Foreskin keratinocyte (primary cell): ENCODE measurements at places on chromosomes 2 and 18. TPM values are rescaled to one million over a fixed set of nuclear protein-coding genes. Genes with fewer than 3 reads are reported as not detected.
A peak's percentile ranks its signal among the peaks of the same experiment; 100 is the strongest.

DNA sequence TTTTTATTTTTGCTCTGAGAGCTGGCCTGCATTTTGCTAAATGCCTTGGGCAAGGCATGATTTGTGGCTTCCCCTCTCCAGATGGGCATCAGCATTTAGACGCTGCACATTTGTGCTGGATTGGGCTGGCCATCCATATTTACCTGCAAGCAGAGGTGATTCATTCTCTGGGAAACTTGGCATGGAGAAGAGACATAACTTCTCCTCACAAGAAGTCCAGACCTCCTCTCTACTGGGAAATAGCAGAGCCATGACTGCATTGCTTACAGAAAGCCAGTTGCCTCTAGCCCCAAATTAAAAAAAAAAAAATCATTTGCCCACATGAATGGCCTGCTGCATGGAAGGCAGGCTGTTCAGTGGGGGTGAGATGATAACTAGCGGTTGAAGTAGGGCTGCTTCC, 120.1 kb downstream of the ACTR3 start:
- DNase-seq = no peak

DNA sequence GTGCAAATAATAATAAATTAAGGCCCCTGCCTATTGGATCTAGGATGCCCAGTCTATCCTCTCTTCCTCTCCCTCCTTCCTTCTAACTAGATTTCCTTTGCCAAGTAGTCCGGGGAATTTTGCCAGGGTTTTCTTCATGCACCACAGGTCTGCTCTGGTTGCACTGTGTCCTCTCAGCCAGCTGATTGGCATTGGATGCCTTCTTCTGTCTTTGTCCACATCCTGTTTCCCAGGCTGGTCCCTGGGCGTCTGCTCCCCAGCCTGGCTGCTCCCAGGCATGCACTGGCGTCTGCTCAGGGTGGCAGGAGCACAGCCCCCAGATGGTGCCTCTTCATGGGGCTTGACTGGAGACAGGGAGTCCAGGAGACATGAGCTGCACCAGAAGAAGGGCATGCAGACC, 66.4 kb downstream of the GALR1 start:
- DNase-seq = no peak

Gene EVX2
- total RNA-seq = not detected in 2 replicates

Gene DSG1
- total RNA-seq = 0.32 and 0.37 TPM in 2 replicates

- no peak for DNase-seq
These were observed 638 bp downstream of the ST3GAL5 start for GRCh38 chr2:85888020-85888683.

- peak; percentile 67 for DNase-seq
These were observed 219.0 kb downstream of the SH3BP4 start for GRCh38 chr2:235170536-235171521.

GRCh38 chr2:67839242-67839641, 223.6 kb downstream of the C1D start:
- DNase-seq = no peak

GRCh38 chr2:21866316-21866715, 742.5 kb downstream of the TDRD15 start:
- no peak for DNase-seq

DNA sequence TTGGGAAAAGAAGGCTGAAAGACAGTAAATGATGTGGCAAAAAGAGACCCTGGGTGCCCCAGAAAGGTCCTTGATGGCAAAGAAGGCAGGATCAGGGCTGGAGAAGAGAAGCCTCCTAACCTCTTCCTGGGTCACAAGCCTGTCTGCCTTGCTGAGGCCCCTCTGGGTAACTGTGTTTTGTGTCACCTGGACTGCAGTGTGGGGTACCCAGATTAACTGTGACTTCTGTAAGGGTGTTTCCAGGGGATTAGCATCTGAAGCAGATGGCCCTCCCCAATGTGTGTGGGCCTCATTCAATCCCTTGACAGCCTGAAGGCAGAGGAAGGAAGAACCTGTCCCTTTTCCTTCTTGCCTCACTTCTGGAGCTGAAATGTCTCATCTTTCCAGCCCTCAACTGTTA, 35.6 kb upstream of the APCDD1 start:
- DNase-seq = no peak

DNA sequence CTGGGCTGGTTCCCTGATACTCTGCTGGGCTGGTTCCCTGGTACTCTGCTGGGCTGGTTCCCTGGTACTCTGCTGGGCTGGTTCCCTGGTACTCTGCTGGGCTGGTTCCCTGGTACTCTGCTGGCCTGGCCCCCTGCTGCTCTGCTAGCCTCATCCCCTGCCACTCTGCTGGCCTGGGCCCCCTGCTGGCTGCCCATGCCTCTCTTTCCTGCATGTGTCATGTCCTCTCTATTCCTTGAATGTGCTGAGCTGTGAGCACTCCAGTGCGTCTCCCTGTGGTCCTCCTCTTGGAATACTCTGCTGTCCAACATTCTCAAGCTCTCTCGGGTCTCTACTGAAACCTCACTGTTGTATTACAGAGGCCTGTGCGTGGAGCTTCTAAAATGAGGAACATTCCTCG, 216.3 kb downstream of the RNF144A start:
- DNase-seq = no peak

Gene MEP1B
- total RNA-seq = not detected in 2 replicates
